CMK (cell line): ENCODE measurements at places on chromosomes 11 and 22.

DNA sequence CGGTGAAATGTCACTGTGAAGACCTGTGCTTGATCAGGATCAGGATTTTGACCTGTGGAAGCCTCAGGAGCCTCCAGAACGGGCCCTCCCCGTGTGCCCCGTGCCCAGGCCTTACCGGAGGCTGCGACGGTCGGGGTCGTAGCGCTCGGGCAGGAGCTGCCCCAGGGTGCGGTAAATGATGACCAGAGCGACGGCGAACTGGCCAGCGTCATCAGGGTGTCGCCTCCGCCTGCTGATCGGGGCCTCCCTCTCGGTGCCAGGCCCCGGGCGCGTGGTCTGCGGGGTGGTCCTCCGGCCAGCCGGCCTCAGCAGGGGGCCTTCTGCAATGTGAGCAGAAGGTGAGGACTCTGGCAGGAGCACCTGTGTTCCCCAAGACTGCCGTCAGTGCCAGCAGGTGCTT, 46.2 kb downstream of the TRMU start:
- DNase-seq, result no peak

DNA sequence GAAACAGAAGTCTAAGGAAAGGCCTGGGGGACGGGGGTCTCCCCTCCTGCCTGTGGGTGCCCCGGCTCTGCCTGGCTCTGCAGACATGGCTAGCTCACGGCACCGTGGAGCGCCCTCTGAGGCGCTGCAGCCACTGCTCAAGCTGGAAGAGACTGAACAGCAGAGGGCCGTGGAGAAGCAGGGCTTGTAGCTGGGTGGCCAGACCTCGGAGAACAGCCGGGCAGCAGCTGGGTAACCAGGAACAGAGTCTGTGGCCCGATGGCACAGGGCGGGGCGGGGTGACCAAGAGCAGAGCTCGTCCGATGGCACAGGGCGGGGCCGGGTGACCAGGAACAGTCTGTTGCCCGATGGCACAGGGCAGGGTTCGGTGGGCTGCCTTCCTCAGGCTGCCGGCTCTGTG, 18.1 kb downstream of the RNH1 start:
- no peak for DNase-seq

GRCh38 chr22:49354516-49355210, 473.0 kb downstream of the BRD1 start:
- DNase-seq, result no peak

DNA sequence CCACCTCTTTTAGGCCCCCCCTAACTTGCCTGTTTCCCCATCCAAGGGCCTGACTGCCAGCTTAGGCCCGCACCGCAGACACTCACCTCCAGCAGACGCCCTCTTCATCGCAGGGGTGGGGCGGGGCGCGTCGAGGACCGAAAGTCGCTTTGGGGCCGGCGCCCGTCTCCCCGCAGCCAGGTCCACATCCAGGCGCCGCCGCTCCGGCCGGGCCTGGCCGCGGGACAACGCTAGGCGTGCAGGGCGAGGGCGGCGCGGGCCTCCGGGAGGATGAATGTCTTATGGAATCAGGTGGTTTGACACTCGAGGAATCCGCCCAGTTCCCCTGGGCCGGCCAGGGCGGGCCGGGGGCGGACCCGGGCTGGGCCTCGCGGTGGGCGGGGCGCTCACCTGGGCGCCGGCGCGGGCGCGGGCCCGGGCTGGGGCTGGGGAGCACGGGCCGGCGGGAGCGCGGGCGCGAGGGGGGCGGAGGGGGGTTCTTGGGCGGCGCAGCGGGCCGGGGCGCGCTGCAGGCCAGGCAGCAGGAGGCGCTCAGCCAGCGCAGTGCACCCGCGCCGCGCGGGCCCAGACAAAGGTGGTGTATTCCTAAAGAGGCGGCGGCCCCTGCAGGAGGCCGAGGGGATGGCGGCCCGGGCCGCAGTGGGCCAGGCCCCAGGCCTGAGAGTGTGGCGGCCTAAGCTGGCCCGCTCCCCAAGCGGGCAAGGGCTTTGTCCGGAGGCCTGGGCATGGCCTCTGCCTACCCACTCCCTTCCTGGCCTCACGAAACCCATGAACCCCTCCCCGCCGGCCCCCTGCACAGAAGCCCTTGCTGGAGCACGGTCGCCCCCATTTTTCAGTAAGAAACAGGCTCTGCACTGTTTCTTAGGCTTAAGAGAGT, 177.6 kb downstream of the IGLL1 start:
- DNase-seq, result peak; percentile 50

DNA sequence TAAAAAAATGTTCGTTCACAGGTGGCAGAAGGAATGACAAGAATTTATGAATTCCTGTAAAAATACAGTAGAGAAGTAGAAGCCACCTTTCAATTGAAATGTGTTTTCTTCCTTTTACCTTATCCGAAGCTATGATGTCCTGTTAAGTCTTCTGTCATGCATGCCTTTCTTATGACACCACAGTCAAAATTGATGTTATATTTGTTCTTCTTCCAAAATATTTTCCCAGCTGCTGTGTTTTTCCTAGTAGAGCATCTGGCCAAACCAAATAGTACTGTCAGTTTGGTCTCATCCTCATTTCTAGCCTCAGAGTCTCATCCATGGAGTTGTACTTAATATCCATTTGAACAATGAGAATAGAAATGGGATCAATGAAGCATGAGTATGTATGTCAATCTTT, 206.1 kb downstream of the PGR start:
- DNase-seq, result no peak

GRCh38 chr11:60870276-60870675, 2.9 kb downstream of the ZP1 start:
- no peak for DNase-seq

GRCh38 chr22:36713436-36713835, 9.9 kb upstream of the CACNG2 start:
- no peak for DNase-seq

GRCh38 chr11:22539821-22540256, 85.8 kb downstream of the FANCF start:
- no peak for DNase-seq

DNA sequence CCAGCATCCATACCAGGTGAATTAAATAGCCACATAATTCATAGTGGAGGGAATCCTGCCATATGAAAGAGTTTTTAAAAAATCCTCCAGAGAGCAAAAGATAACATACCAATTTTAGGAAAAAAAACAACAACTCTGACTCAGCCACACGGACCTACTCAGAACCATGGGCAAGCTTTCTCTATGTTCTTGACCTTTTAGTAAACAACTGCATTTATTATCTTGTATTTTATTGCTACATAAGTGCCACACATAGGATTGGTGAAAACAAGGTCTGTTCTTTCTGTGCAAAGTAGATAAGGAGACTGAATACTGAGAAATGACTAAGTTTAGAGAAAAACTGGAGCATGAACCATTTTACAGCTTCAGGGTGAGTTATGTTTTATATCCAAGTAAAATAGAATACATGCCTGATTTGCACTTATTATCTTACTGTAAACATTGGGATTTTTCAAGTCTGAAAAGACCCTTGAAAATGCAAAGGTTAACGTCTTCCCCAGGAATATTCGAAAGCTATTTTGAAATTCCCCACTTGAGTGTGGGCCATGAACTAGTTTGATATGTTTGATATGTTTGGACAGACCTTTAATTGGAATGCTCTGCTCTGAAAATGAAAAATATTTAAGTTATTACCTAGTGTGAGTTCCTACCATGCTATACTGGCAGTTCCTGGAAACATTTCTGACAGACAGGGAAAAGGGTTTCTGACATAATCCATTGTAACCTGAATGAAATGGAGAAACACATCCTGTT, 89.5 kb upstream of the DDI1 start:
- no peak for DNase-seq

DNA sequence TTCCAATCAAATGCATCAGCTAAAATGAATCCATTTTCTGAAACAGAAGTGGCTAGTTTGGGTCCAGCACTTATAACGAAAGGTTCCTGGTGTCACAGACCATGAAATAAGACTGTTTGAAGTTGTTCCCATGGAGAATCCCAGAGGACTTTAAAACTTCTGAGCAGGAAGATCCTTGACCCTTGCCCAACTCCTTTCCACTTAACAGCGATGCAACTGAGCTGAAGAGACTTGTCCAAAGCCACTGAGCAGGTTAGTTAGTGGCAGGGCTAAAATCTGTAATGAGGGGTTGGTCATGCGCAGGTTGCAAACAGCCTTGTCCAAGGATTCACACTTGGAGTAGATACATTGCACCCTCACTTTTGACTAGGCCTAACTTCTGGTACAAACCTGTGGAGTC, 1.3 kb downstream of the RAB38 start:
- DNase-seq, result no peak

- DNase-seq, result no peak
Measured at GRCh38 chr11:130636722-130637464, 188.4 kb downstream of the ADAMTS15 start.

DNA sequence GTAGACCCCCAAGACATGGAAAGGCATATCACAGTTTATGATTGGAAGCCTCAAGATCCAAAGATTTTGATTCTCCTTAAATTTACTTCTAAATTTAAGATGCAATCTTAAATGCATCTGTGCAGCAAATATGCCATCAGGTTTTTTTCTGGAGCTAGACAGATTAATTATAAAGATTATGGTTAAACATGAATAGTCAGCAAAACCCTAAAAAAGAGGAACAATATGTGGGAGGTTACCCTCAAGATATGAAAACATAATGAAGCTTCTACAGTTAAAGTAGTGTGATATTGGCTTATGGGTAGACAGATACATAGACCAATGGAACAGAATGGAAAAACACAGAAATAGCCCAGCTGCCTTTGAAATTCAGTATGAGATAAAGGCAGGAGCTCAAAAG, 31.7 kb downstream of the OR8B12 start:
- no peak for DNase-seq

GRCh38 chr22:26887916-26888315, 230.5 kb downstream of the MIAT start:
- DNase-seq, result no peak

- no peak for DNase-seq
Measured at GRCh38 chr11:113488931-113489351, 13.7 kb upstream of the DRD2 start.

- DNase-seq, result no peak
Measured at GRCh38 chr11:7525424-7525823, 11.6 kb downstream of the PPFIBP2 start.

- DNase-seq, result no peak
Measured at GRCh38 chr11:94297985-94298576, 6.3 kb upstream of the IZUMO1R start.

DNA sequence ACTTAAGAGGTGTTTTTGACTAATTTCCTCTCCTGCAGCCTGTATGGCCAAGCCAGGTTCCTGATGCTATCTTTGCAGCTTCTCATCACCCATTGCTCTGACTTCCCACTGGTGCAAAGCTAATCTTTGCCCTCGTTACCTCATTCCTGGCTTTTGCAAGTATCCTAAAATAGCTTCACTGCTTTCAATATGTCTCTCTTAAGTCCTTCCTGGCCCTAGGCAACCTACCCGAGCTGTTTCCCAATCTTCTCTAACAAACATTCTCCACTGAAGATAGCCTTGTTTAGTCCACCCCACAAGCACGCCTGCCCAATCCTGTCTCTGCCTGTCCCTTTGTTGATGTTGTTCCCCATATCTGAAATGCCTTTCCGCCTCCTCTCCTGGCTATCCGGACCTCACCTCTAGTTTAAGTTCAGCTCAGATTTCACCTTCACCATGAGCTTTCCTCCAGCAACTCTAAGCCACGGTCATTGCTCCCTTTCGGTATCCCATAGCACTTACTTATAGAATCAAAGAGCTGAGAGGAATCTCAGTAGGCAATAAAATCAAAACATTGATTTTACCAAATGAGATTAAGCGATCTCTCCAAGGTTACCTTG, 30.1 kb upstream of the CECR2 start:
- no peak for DNase-seq

GRCh38 chr11:78349114-78349513, 68.5 kb downstream of the GAB2 start:
- no peak for DNase-seq

DNA sequence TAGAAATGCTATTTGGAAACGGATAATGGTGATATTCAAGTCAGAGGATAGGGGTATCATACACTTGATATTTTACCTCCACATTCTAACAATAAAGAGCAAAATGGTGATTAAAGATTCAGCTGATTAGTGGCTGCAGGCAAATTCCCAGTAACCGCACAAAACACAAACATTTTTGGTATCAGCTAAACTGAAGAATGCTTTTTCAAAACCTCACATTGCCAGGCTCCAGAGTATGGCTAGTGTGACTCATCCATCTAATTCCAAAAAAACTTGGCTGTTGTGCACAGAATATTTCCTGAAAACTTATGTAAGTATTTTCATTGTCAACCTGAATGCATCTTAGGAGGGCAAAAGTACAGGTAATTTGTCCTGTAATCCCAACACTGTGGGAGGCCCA, 10.9 kb downstream of the SRPRA start:
- no peak for DNase-seq

DNA sequence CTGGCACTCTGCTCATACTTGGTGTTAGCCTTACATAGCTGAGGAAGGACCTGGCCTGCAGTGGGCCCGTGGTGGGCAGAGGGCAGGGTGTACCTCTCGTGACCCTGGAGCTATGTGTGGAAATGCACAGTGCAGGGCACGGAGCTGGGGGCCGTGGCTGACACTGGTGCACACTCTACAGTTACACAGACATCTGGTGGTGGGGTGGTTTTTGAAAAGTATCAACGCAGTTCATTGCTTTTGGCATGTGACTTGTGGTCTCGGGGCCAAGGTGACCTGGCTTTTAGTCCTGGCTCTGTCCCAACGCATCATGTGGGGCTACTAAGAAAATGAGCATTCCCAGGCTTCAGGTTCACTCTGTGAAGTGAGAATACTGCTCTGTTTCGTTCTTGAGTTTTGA, 553.6 kb downstream of the NTM start:
- no peak for DNase-seq
